ENCODE measurements at places on chromosomes 6 and 20.

GRCh38 chr20:58075586-58076345, 152.7 kb downstream of the ANKRD60 start:
- no peak for DNase-seq

- DNase-seq = no peak
Observed at GRCh38 chr6:42443312-42444060, 8.2 kb downstream of the TRERF1 start.

DNA sequence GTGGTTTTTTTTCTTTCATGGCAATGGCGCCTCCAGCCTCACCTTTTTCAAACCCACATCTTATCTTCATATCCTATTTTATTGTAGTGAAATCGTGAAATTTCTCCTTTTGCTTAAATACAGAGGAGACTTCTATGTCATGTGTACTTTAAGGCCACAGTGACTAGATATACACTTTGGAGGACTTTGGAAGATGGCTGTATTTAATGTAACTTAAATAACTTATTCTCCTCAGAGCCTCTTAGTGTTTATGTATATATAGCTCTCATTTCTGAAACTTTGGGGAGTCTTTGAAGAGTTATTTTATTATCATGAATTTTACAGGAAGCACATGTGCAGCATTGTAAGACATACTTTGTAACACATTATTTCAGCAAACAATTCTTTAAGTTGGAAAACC, 968 bp downstream of the LAMA2 start:
- DNase-seq = no peak

- DNase-seq = no peak
Observed at GRCh38 chr20:49262444-49262843, 15.4 kb downstream of the ZNFX1 start.

DNA sequence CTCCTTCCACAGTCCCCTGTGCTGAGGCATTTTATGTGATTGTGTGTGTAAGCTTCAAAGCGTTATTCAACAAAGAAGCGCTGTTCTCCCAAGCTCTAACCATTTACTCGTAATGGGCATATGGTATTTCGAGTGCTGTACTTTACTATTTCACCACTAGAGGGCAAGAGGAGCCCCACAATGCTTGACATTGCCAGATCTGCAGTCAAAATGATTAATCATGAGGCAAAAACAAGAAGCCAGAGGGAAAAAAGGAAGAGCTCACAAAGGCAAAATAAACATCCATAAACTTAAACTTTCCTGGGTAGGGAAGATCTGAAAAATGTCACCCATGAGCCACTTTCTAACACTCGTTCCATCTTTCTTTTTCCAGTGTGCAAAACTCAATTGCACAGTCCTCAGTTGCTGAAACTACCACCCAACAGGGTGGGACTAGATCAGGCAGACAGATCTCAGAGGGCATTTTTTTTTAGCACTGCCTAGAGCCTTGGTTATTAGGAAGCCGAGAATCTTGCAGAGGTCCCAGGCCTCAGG, 215.0 kb upstream of the PLCB4 start:
- peak; percentile 31 for DNase-seq

DNA sequence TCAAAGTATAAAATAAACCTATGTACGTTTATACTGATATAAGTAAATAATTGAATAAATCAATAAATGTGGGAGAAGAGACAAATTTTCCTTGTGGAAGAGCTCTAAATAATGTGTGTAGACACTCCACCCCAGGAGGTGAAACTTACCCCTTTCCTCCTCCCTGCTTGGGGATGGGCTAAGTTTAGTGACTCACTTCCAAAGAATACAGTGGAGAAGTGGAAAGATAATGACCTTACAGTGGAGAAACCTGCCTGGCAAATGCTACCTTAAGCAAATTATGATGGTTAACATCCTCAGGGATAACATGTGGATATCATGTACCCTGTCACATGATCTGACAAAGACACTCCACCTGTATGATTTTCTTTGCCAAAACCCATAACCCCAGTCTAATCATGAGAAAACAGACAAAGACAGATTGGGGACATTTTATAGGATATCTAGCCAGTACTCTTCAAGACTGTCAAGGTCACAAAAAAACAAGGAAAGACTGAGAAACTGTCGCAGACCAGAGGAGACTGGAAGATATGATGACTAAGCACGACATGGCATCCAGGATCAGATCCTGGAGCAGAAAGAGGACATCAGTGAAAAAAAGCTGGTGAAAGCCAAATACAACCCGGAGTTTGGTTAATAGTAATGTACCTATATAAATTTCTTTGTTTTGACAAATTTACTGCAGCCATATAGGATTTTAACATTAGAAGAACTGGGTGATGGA, 195.5 kb upstream of the PRDM1 start:
- no peak for DNase-seq

DNA sequence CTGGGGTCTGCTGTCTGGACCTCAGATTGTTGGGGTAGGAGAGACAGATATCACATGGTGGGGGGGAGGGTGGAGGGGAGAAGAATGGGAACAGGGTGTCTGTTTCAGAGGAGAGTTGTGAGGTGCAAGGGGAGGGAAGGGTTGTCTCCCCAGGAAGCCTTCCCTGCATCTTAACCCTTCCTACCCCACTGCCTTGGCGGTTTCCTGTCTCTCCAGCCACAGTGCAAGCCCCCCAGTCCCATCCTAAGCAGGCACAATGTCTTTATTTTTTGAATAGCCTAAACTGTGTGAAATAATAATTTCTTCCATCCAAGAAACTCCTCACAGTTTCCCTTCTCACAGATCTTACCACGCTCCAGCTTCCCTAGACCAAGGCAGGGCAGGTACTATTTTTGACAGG, 3.5 kb downstream of the FOXP4 start:
- no peak for DNase-seq

DNA sequence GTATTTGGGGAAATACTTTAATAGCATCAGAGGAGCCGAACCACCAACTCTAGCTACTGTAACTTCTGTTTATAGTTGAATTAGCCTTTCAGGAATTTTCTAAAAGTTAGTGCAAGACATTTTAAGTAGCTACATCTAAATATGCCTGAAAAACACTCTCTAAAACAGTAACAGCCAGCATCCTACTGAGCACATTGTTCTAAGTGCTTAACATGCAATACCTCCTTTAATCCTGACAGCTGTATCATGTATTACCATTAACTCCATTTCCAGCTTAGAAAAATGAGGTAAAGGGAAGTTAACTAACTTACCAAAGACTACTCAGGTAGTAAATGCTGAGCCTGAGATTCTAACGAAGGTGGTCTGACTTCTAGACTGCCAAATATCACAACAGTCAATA, 120.7 kb downstream of the DST start:
- no peak for DNase-seq

DNA sequence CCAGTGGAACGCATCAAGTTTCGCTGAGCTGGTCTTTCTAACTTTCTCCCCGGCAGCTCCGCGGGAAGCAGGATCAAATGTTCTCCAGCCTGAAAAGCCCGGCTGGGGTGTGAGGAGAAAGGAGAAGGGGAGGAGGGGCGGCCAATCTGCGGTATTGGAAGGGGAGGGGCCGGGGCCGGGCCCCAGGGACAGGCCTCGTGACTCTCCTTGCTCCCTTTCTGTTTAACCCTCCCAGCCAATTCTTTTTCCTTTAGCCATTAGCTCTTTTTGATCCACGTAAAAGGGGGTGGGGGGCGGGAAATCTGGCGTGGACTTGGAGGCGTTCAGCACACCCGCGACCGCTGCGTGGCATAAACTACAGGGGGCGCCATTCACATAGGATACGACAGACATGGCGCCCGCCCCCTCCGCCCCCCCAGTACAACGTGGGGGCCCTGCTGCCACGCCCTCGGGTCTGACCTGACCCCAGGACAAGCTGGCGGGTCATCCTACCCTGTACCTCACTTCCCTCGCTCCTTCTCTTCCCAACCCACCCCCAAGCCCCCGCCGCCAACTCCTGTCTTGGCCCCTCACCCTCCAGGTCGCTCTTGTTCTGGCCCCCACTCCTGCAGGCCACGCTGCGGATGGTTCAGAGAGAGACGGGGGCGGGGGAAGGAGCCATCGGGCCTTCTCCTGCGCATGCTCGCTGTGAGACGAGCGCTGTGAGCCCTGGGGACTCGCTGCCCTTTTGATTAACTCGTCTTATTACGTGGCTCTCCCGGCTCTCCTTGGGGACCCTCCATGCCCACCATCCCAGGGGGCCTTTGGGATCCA, 7.8 kb upstream of the MDGA1 start:
- no peak for DNase-seq

DNA sequence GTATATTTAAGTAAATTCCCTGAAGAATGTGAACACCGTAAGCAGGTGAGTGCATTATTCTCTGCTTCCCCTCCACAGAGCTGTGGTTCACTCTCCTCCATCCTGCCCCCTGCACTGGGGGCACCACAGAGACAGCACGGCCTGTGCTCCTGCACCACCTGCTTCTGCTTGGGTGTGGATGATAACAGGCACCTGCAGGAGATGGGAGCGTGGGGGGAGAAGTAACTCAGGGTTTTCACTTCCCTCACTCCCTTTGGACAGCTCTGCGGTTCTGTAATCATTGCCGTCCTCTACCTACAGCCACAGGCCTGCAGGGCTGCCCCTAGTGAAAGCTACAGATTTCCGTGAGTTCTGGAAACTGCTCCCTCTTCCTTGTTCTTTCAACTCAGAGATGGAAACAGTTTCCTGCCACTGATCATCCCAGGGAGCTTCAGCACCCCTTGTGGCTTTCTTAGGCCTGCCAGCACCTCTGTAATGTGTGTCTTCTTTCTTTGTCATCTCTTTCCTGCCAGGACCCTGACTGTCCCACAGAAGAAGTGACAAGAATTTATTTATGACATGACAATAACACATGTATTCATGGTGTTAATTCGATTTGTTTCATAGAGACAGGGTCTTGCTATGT, 21.3 kb upstream of the MICB start:
- DNase-seq = no peak

DNA sequence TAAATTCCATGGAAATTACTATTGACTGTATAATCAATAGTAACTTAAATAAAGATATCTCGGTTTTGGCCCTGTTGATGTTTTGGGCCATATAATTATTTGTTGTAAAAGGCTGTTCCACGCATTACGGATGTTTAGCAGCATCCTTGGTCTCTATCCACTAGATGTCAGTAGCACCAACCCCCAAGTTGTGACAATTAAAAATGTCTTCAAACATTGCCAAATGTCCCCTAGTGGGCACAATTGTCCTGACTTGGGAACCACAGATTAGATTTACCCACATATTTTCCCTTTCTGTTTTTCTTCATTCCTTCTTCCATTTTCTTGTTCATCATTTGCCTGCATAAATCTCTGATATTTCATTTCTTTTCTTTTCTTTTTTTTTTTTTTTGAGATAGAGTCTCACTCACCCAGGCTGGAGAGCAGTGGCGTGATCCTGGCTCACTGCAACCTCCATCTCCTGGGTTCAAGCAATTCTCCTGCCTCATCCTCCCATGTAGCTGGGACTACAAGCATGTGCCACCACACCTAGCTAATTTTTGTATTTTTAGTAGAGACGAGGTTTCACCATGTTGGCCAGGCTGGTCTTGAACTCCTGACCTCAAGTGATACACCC, 13.6 kb upstream of the WFDC8 start:
- peak; percentile 16 for DNase-seq

GRCh38 chr20:24084281-24084680, 95.7 kb upstream of the GGTLC1 start:
- no peak for DNase-seq

GRCh38 chr6:1087154-1087843, 224.6 kb upstream of the FOXQ1 start:
- no peak for DNase-seq

DNA sequence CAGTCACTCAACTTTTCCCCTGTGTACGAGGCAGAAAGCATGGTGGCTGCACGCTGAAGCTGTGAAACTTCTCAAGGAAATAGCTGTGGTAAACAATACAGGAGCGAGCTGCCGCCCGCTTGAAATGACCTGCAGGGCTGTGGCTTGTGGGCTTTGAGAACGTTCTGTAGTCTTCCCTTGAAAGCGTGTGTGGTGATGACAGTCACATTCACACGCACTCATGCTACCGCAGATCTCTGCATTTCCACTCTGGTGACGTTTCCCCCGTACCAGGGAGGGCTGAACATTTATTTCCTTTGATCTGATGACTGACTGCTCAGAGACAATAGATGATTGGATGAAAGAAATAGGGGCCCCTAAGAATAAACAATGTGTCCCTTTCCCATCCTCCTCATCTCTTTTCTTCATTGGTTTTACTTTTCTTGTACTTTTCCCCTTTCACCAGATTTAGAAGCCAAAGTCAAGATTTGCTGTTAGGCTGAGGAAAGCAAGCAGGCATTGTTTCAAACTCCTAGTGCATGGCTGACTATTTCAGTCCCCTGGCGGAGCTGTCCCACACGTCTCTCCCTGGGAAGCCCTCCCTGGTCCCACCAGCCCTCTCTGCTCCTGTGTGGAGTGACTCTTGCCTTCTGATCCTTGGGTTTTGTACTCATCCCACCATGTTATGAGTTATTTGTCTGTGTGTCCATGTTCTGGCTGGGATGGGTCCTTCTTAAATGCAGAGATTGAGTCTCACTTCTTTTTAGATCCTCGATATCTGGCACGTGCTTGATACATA, 3.9 kb downstream of the SYTL3 start:
- DNase-seq = no peak

Measured in NCI-H1092 (cell line).